Vagina (tissue), 2 donors: ENCODE measurements at places on chromosomes 2 and 18.

GRCh38 chr2:131426727-131427126, 49.2 kb upstream of the TUBA3D start:
- no peaks in the 10 kb centered on the region for H3K36me3 ChIP-seq
- no peaks in the 10 kb centered on the region for H3K27me3 ChIP-seq
- no peak overlapping the region for H3K4me3 ChIP-seq

- H3K36me3 ChIP-seq = no peaks in the 10 kb centered on the region
- no peaks in the 10 kb centered on the region for H3K27me3 ChIP-seq
- DNase-seq = no peak
- no peaks in the 10 kb centered on the region for H3K4me1 ChIP-seq
- H3K27ac ChIP-seq = no peak overlapping the region
These were observed 25.8 kb downstream of the NEDD4L start for GRCh38 chr18:58069721-58070292.

- no peak for DNase-seq
- H3K27ac ChIP-seq = no peak overlapping the region
- H3K4me1 ChIP-seq = no peaks in the 10 kb centered on the region
- no peak overlapping the region for H3K4me3 ChIP-seq
- H3K36me3 ChIP-seq = no peaks in the 10 kb centered on the region
These were observed 249.7 kb upstream of the OSR1 start for GRCh38 chr2:19607931-19608771.

GRCh38 chr18:25236736-25237135, 115.2 kb downstream of the ZNF521 start:
- peaks cover 25% of the 10 kb centered on the region for H3K4me1 ChIP-seq
- no peak overlapping the region for H3K27ac ChIP-seq
- H3K4me3 ChIP-seq = no peak overlapping the region
- H3K36me3 ChIP-seq = no peaks in the 10 kb centered on the region
- no peaks in the 10 kb centered on the region for H3K27me3 ChIP-seq
- no peak for DNase-seq

DNA sequence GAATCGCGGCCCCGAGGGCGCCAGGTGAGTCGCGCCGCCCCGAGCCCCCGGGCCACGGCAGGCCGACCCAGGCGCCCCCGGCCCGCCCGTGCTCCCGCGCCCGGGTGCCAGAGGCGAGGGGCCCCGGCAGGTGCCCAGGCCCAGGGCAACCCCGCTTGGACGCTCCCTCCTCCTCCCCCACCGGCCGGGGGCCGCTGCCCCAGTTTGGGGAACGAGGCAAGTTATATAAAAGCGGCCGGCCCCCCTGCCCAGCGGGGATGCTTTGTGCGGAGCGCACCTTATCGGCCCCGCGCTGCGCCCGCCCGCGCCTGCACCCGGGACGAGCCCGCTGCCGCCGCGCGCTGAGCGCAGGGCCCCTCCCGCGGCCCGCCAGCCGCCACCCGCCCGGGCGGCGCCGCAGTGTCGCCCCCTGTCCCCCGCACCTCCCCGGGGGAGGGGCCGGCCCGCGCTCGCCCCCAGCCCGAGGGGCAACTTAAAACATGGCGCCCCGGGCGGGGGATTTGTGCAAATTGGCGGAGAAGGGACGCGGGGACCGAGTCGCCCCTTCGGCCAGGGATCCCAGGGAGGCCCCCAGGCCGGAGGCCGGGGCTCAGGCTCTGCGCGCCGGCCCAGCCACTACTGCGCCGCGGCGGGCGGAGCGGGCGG, 639 bp downstream of the EPB41L3 start:
- no peaks in the 10 kb centered on the region for H3K27me3 ChIP-seq
- no peaks in the 10 kb centered on the region for H3K36me3 ChIP-seq
- H3K4me1 ChIP-seq = peaks cover 5% of the 10 kb centered on the region
- peak overlapping the region; percentile 26 for H3K27ac ChIP-seq
- H3K4me3 ChIP-seq = peak overlapping the region; percentile 44

GRCh38 chr2:36459725-36460137, 104.2 kb downstream of the CRIM1 start:
- peaks cover 37% of the 10 kb centered on the region for H3K4me1 ChIP-seq
- no peaks in the 10 kb centered on the region for H3K36me3 ChIP-seq
- no peaks in the 10 kb centered on the region for H3K27me3 ChIP-seq
- DNase-seq = no peak
- no peak overlapping the region for H3K27ac ChIP-seq

- no peak overlapping the region for H3K4me3 ChIP-seq
- H3K4me1 ChIP-seq = peaks cover under 1% of the 10 kb centered on the region
- no peaks in the 10 kb centered on the region for H3K27me3 ChIP-seq
These were observed 108.3 kb upstream of the NOSTRIN start for GRCh38 chr2:168694173-168694572.

DNA sequence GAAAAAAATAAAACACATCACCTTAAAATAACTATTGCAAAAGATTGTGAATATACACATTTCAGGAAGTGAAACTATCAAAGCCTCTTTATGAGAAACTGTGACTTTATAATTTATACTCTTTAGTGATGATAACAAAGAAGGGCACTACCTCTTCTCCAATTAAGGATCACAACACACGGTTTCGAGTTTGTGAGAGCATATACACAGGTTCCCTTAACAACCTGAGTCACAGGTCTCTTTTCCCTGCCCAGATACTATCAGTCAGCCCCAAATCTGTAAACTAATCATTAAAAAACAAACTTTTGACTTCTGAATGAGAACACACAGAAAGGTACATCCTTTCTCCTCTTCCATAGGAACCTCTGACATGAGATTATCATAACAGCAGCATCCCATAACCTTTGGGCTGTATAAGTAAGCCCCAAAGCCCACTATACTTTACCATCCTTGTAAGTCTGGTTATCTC, 44.9 kb downstream of the PTPN2 start:
- H3K4me1 ChIP-seq = peaks cover 16% of the 10 kb centered on the region
- H3K27me3 ChIP-seq = no peaks in the 10 kb centered on the region
- DNase-seq = no peak
- H3K27ac ChIP-seq = peak overlapping the region; percentile 36
- no peak overlapping the region for H3K4me3 ChIP-seq

DNA sequence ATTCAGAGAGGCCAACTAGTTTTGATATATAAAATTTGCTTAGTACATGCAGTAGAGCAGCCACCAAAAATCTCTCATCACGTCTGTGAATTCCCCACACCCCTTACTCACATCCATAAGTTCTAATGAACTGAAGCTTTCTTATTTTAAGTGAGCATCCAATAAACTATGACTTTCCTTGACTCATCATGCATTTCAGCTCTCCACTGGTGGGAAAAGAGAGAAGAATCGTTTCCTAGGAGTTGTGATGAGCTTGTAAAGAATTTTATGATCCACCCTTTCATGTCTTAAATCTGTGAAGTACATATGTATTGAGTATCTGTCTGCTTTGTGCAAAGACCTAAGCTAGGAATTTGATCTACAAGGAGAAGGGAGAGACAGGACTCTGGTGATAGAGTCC, 428.6 kb downstream of the SETBP1 start:
- H3K4me1 ChIP-seq = peaks cover 4% of the 10 kb centered on the region
- H3K27ac ChIP-seq = no peak overlapping the region
- H3K4me3 ChIP-seq = no peak overlapping the region
- no peak for DNase-seq
- no peaks in the 10 kb centered on the region for H3K36me3 ChIP-seq

GRCh38 chr18:11119959-11120587, 29.3 kb downstream of the PIEZO2 start:
- no peak for DNase-seq
- no peaks in the 10 kb centered on the region for H3K36me3 ChIP-seq
- no peak overlapping the region for H3K27ac ChIP-seq
- H3K4me1 ChIP-seq = peaks cover 15% of the 10 kb centered on the region

DNA sequence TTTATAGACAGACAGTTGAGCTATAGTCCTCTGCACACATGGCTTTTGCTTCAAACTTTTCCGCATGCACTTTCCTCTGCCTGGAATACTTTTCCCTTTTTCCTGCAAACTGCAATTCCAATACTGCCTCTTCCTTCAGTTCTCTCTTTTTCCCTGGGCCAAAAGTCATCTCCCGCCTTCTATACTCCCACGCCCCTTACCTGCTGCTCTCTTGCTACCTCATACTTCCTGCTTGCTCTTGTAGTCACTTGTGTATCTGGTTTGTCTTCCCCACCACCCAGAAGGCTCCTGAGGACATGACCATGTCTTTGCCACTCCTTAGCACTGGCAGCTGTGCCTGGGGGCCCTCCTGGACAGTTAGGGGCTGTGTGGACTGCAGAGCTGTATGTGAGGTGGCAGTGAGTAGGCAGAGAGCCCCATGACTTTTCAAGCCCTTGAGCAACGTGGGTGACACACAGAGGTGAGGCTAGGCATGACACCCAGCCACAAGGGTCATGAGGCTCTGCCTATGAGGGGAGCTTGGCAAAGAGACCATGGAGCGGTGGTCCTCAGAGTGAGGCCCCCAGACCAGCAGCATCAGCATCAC, 23.2 kb downstream of the SPEG start:
- H3K36me3 ChIP-seq = no peaks in the 10 kb centered on the region
- H3K4me3 ChIP-seq = no peak overlapping the region
- H3K27ac ChIP-seq = peak overlapping the region; percentile 78
- peaks cover 77% of the 10 kb centered on the region for H3K4me1 ChIP-seq

DNA sequence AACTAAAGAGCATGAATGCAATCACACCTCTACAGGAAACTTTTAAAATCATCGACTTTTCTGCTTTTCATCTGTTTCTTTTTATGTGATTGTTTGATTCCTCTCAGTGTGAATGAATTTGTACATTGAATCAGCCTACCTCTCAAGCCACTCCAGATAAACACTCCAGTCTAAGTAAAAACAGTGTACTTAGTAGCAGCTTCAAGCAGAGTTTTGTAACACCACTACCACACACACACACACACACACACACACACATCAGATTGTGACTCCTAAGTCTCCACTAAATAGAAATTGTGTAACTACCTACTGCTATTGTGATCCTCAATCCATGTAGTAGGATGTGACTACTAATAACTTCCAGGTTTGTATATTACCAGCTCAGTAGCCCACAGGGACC, 65.3 kb upstream of the EPB41L5 start:
- no peak for DNase-seq
- peaks cover 4% of the 10 kb centered on the region for H3K36me3 ChIP-seq
- H3K4me1 ChIP-seq = peaks cover 9% of the 10 kb centered on the region
- H3K27ac ChIP-seq = no peak overlapping the region

- no peak for DNase-seq
- H3K4me3 ChIP-seq = peak within 1 kb of the TSS; percentile 39
- peaks cover 25% of the 10 kb centered on the region for H3K4me1 ChIP-seq
- peak within 1 kb of the TSS; percentile 40 for H3K27ac ChIP-seq
- no peaks in the 10 kb centered on the region for H3K36me3 ChIP-seq
These were observed at the start of gene WNT6 for GRCh38 chr2:218859556-218859987. Gene WNT6, plus strand, starts transcription at chr2:218859805. Its CDS starts 233 bp downstream, at chr2:218860038.

DNA sequence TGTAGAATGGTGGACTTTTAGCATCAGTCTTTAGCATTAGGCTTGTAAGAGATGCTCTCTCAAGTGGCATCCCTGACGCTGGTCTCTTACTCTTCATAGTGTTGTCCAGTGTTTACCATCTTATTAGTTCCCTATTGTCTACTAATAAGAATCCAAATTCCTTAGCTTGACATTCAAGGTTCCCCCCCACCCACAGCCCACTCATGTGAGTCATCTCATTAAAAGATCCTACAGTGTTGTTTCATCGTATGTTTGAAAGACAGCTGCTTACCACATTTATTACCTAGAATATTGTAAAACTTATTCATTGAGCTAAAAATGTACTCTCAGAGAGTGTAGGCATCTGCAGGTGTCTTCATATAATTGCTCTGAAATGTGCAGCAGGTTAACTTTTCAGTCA, 28.5 kb downstream of the EIF5B start:
- no peak overlapping the region for H3K27ac ChIP-seq
- H3K4me1 ChIP-seq = no peaks in the 10 kb centered on the region
- no peak for DNase-seq
- no peaks in the 10 kb centered on the region for H3K27me3 ChIP-seq

- no peak overlapping the region for H3K4me3 ChIP-seq
- H3K36me3 ChIP-seq = no peaks in the 10 kb centered on the region
These were observed 35.8 kb upstream of the THOC1 start for GRCh38 chr18:303607-304006.
